Dorsolateral prefrontal cortex (tissue), 122 donors: ENCODE measurements at places on chromosomes 7 and 10. TPM values are rescaled to one million over a fixed set of nuclear protein-coding genes. Genes with fewer than 3 reads are reported as not detected.
A peak's percentile ranks its signal among the peaks of the same experiment; 100 is the strongest.

DNA sequence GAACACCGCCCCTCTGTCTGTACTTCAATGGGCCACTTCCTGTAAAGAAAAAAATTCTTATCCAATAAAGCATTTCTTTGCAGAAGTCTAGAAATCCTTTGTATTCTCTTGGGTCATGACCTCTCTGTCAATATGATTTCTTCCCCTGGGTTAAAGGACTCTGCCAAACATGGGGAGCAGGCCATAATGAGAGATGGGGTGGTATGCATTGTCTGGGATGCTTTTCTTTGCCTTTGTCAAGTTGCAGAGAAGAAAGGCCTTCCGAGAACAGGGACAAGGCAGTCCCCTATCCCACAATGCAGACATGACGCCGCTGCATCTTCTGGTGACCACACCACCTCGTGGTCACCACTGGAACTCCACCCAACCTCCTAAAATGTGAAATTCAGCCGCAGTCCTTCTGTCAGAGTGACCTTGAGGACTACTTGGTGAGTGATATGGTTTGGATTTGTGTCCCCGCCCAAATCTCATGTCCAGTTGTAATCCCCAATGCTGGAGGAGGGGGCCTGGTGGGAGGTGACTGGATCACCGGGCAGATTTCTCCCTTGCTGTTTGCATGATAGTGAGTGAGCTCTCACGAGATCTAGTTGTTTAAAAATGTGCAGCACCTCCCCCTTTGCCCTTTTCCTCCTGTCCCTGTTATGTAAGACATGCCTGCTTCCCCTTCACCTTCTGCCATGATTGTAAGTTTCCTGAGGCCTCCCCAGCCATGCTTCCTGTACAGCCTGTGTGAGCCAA lies 15.2 kb upstream of the FRMPD2 start:
- peak; percentile 59 for DNase-seq

- DNase-seq: no peak
Observed at GRCh38 chr7:140196361-140197217, 19.8 kb upstream of the KDM7A start.

Gene SRGN
- total RNA-seq: 81.2 TPM

Gene SPDYE11
- not detected for total RNA-seq

- DNase-seq: peak; percentile 83
Observed at GRCh38 chr7:54932818-54933543, 85.8 kb upstream of the EGFR start.

Gene FRG2B
- not detected for total RNA-seq

- no peak for DNase-seq
Observed at GRCh38 chr10:132944510-132944909, 2.1 kb upstream of the CFAP46 start.

- no peak for DNase-seq
Observed at GRCh38 chr10:97518301-97519043, 19.7 kb downstream of the UBTD1 start.
